ENCODE measurements at places on chromosomes 2 and 18.

GRCh38 chr2:220259662-220260061, 632.2 kb downstream of the SLC4A3 start:
- no peak for DNase-seq

DNA sequence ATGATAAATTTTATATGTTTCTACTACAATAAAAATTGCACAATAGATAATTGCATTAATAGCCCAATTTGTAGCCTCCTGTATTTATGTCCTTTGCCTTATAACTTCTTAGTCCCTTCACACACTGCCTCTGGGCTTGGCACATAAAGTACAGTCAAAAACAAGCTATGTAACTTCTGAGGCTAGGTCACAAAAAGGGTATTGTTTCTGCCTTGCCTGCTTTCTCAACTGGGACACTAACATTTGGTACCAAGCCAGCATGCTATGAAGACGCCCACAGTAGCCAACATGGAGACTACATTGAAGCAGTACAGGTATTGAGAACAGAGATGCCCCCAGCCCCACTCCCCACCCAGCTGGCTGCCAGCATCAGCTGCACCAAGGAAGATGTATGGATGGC, 5.4 kb upstream of the SLC3A1 start:
- DNase-seq = no peak

DNA sequence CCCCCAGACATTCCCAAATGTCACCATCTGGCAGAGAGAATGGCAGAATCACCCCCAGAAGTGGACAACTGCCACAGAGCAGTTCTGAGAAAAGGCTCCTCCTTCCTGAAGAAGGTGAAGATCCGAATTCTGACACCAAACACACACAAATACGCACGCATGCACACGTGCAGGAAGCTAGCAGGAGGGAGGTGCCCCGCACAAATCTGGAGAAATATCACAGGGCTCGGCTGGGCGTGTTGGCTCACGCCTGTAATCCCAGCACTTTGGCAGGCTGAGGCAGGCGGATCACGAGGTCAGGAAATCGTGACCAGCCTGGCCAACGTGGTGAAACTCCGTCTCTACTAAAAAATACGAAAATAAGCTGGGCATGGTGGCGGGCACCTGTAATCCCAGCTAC, 38.5 kb upstream of the ATG16L1 start:
- DNase-seq = no peak

GRCh38 chr18:47263430-47264307, 12.2 kb upstream of the SKOR2 start:
- no peak for DNase-seq

DNA sequence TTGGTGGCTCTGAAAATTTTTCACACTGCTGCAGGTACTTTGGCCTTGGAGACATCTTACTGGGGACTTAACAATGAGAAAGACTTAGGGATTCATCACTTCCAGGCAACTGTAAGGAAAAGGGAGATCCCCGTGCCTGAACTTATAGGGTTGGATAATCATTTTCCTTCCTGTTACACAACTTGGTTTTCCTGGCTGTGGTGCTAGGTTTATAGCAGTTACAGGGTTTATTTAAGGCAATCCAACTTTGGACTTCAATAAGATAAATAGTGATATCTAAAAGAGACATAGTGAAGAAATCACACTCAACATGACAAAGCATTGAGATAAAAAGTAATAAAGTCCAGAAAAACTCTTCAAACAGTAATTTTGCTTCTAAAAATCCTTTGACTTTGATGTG, 70.2 kb upstream of the RAPH1 start:
- DNase-seq = no peak

DNA sequence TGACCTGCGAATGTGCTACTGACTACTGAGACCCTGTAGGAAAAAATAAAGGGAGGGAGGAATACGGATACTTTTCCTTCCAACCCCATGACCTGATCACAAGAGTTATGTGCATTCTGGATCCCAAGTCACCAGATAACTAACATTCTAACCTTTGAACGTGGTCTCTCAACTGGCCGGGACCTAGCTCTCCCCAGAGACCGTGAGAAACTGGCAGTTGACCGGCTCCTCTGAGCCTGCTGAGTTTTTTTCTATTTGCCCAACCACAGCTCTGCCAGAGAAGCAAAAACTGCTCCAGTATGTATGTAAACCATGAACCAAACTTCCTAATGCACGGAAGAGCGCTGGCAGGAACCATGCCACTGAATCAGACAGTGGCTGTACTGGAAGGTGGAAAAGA, 47.5 kb upstream of the PTMA start:
- DNase-seq = no peak

DNA sequence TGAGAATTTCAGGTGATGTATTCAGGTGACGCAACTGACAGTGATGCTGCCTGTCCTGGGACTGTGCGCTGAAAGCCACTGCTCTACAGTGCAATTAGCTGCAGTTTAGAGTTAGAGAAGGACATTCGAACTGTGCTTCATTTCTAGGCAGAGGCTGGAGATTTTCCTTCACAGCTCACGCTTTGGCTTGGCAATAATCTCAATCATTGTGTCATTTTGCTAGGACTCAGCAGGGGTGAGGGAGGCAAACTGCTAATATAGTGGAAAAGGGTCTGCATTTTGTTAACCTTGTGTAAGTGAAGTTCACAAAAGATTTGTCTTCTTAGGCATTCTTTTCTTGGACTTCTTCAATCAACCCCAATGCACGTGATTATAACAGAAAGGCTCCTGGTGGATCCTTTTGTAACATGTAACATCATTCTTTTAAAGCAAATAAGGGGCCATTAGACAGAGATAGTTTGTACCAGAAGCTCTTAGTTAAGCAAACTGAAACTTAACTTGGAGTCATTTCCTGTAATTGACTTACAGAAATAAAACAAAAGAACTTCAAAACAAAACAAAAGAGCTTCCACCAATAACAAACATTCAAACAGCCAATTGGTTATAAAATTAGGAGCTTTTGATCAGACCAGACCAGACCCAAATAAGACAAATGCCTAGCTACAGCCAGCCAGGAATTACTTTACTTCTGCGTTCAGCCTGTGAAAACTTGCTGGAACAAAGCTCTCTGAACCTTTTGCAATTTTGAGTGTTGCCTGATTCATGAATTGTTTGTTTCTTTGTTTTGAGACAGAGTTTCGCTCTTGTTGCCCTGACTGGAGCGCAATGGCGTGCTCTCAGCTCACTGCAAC, 1376.3 kb upstream of the CELF4 start:
- no peak for DNase-seq

All from CD4-positive, alpha-beta T cell treated with Interferon gamma for 1 hour (primary cell).